ENCODE measurements at places on chromosomes 1 and 21.
A peak's percentile ranks its signal among the peaks of the same experiment; 100 is the strongest.

DNA sequence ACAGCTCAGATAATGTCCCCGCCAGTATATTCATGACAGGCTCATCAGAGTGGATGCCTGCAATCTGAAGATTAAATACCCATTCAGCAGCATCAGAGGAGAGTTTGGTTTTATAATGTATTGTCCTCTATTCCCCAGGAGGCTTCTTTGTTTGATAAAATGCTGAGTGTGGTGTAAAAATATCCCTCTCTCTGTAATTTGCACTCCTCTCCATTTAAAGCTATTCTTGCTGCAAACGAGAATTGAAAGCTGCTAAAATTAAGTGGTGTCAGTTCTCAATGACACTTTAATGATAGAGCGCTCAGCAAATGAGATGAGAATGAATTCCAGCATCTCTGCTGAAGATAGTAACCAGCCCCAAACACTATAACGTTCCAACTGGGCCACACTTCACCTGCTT is 205.7 kb upstream of the RRP15 start:
- no peak for DNase-seq

GRCh38 chr1:246492611-246493245 is 14.4 kb downstream of the SMYD3 start:
- peak; percentile 19 for DNase-seq

GRCh38 chr1:147409886-147410285 is 131.4 kb upstream of the BCL9 start:
- no peak for DNase-seq

DNA sequence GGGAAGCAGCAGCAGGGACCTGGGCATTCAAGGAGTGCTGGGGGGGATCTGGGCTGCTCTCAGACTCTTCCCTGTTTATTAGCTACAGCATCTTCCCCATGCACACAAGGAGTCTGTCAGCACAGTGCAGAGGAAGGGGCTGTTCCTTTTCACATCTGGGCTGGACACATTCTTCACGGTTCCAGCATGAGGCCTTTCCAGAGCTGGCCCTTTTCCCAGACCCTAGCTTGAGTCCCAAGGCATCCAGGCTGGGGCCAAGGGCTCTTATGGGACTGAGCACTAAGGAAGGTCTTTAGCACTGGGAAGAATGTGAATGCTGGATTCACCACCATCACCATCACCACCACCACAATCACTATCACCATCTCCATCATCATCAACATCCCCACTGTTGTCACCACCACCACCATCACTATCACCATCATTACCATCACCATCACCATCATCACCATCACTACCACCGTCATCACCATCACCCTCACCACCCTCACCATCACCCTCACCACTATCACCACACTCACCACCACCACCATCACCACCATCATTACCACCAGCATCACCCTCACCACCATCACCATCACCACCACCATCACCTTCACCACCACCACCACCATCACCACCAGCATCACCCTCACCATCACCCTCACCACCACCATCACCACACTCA is 28.4 kb downstream of the PARK7 start:
- DNase-seq = no peak

DNA sequence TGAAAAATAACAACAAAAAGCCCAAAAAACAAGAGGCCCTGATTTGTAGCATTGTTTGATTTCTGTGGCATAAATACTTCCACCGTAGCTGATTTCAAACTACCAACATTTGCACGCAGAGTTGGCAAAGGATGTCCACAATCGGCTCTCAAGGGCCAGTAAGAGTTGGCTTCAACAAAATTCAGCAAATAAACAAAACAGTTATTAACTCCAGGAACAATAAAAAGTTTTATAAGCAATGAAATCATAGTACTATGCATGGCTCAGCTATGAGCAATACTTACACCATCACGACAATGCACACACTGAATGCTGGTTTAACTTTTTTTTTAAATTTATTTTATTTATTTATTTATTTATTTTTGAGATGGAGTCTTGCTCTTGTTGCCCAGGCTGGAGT is 8.7 kb upstream of the COX20 start:
- DNase-seq = no peak

GRCh38 chr1:40309374-40310128 is 7.5 kb downstream of the COL9A2 start:
- DNase-seq = no peak

DNA sequence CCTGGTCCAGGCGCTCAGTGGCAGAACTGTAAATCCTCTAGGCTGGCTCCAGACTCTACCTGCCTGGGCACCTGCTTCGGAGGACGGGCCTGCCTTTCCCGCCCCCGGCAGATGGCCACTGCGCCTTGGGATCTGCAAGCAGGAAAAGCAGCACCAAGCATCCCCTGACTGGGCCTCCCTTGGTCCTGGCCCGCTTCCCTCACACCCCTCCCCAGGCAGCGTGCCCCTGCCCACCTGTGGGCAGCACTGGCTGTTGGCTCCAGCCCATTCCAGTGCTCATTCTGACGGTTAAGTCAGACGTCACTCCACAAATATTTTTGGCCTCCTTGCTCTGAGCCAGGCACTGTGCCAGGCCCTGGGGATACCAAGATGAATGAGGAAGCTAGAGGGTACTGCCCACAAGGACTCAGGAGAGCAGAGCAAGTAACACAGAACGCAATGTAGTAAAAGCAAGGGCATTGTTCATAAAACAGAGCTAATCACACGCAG is 22.0 kb upstream of the BLACAT1 start:
- no peak for DNase-seq

DNA sequence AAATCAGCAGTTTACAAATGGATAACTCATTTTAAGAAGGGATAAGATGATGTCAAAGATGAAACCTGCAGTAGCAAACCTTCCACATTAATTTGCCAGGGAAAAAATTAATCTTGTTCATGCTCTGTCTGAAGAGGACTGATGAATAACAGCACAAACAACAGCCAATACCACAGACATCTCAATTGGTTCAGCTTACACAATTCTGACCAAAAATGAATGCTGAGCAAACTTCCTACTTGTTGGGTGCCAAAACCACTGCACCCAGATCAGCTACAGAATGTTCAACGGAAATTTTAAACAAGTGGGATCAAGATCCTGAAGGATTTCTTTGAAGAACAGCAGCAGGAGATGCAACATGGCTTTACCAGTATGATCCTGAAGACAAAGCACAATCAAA is 98.3 kb downstream of the COQ8A start:
- DNase-seq = no peak

DNA sequence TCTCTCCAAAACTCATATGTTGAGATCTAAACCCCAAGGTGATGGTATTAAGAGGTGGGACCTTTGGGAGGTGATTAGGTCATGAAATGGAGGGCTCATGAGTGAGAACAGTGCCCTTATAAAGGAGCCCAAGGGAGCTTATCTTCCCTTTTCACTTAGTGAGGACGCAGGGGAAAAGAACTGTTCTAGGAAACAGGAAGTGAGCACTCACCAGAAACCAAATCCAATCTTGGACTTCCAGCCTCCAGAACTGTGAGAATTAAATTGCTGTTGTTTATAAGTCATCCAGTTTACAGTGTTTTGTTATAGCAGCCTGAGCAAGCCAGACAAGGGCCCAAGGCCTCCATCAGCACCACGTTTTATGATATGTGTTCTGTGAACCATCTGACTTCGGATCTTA is 60.3 kb upstream of the LRRC8D start:
- no peak for DNase-seq

DNA sequence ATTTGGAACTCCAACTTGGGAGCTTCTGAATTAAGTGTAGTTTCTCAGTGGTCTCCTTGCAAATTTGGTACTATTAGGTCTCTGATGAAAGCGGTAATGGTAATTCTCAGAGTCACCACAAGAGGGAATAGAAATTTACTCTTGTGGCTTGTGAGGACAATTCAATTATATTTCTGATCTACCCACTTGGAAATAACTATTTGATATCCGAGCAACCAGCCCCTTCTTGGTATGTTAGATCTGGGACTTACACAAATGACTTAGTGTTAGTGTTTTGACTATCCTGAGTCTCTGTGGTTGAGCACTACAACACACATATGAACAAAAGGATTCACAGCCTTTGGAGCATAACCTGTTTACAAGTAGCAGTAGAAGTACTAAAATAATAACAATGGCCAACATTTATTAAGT is 68.1 kb downstream of the RPS6KA1 start:
- DNase-seq = no peak

- DNase-seq = no peak
Measured at GRCh38 chr1:43367026-43367903, 546 bp downstream of the ELOVL1 start.

DNA sequence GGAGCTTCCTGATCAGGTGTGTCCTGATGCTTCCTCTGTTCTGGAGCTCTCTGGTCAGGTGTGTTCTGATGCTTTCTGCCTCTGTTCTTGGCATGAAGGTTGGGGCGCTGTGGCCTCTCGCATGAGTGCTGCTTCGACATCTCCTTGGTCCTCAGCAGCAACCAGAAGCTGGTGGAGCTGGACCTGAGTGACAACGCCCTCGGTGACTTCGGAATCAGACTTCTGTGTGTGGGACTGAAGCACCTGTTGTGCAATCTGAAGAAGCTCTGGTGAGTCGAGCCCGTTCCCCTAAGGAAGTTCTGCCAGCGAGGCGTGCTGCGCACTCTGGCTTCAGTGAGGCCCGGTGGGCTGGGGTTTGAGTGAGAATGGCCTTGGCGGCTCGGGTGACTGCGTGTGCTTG is 18.0 kb downstream of the NLRP3 start:
- DNase-seq = no peak

DNA sequence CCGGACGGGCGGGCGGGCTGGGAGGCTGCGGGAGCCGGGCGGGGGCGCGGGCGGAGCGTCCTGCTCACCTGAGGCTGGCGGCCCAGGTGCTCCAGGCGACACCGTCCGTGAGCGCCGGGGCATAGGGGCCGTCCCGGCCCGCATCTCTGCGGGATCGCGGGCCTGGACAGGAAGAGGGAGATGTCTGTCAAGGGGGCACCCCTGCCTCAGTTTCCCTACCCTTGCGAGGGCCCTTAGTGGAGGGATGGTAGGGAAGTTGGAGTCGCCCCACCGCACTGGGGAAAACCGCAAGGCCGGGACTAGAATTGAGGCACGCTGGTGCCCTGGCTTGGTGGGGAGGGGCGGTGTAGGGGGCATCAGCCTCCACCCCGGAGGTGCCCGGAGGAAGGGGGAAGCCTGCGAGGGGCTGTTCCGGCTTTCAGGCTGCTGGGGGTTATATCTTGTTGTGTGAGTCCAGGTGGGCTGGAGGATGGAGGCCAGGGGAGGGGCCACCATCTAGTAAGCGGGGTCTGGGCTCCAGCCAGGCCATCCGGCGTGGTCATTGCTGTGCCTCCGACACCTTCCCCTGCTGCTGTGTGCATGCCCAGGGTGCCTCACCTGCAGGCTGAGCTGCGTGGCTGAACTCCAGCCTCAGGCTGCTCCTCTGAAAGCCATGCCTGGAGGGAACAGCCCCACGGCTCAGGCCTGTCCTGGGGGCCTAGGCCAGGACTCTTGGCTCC is 580 bp downstream of the VWA1 start:
- DNase-seq = no peak

Data from stimulated activated CD4-positive, alpha-beta T cell treated with anti-CD3 and anti-CD28 coated beads, Interleukin-1b, Interleukin-23, amount 100 ng/mL, for 24 hours (primary cell).